ENCODE measurements at places on chromosomes 6 and 20. TPM values are rescaled to one million over a fixed set of nuclear protein-coding genes. Genes with fewer than 3 reads are reported as not detected.

DNA sequence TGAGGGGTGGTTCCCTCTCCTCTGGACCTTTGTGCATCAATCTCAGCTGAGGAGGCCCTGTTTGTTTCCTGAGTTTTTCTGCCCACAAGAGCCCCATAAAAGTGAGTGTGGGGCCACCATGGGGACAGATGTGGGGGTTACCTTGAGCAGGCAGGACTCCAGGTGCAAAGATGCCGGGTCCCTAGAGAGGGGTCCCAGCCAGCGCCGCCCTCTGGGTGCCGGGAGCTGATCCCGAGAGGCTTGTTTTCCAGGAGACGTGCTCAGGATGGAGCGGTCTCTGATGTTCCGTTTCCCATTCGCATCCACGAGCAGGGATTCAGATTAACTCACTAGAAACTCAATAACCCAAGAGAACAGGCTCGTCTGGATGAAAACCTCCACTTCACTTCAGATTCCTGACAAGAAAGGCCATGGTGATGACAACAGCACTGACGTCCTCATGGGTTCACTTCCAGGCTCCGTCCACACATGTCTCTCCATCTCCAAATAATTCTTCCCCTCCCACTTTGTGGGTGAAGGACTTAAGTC, 21.9 kb downstream of the MYT1 start:
- DNase-seq = no peak

DNA sequence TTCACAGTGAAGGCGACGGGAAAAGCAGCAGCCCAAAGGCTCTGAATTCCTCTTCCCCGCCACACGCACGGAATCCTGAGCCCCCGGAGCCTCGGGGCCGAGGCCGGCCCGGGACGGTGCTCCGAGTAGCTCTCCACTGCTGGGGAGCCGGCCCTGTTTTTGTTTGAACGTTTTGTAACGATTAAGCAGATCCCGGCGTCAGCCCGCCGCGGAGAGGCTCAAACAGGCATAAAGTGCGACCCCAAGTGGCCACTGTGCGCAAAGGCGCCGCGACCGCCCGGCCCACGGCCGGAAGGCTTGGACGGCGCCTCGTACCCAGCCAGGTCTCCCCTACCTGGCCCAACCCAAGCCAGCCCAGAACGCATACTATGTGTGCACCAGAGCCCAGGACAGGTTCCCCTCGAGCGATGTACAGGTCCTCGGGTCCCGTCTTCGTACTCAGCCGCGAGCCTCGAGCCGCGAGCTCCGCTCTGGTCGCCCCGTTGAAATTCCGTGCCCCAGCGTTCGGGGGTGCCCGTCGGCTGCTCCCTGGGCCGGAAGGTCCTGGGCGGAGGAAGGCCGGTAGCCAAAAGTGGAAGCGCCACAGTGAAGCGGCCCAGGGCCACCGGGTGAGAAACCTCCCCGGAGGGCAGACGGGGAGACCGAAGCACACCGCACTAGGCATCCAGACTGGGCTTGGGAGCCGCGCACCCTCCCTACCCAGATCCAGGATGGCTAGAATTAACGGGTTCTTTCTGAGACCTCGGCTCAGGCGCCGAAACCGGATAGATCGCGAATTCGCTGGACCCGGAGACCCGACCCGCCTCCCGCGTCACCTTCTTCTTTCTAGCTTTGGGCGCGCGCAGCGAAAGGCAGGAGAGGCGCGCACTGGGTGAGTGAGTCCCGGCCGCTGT, 1.2 kb upstream of the MAFB start:
- peak; percentile 94 for DNase-seq

DNA sequence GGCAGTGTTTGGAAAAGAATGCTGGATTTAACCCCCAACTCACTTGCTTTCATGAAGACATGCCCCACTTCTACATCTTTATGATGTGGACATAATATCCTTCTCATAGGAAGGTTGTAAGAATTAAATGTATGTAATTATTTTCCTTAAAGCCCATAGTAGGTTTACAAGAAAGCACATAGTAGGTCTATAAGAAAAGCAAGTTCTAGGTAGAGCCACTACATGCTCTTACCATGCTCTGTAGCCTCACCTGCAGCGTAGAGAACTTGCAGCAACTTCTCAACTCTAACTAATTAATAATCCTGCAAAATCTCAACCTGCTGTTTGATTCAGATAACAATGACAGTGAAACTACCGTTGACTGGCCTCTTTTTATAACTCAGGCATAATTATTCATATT, 288.4 kb downstream of the TSHZ2 start:
- DNase-seq = no peak

DNA sequence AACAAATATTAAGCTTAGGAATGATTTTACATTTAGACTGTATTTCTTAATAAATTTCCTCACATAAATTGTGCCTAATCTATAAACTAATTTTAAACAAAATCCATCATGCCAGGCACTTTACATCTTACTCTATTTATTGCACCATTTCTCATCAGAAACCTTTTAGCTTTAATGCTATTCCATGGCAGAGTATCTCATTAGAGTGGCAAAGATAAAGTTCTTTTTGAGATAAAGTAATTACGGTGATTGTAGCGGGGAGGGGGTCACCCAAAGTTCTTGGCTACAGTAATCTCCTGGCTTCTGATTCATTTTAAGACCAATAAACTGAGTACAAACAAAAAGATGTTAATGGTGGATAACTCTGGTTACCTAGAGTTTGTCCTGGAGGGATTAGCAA, 532.1 kb downstream of the PRKN start:
- DNase-seq = no peak

The BTNL2 gene
- total RNA-seq = not detected

The PTCHD4 gene
- 3.4 TPM for total RNA-seq

The C20orf144 gene
- 0.29 TPM for total RNA-seq

The OVOL2 gene
- total RNA-seq = 17.5 TPM
